ENCODE measurements at places on chromosomes 2 and 18.

- no peak for DNase-seq
Measured at GRCh38 chr2:148519013-148519412, 125.5 kb upstream of the EPC2 start.

DNA sequence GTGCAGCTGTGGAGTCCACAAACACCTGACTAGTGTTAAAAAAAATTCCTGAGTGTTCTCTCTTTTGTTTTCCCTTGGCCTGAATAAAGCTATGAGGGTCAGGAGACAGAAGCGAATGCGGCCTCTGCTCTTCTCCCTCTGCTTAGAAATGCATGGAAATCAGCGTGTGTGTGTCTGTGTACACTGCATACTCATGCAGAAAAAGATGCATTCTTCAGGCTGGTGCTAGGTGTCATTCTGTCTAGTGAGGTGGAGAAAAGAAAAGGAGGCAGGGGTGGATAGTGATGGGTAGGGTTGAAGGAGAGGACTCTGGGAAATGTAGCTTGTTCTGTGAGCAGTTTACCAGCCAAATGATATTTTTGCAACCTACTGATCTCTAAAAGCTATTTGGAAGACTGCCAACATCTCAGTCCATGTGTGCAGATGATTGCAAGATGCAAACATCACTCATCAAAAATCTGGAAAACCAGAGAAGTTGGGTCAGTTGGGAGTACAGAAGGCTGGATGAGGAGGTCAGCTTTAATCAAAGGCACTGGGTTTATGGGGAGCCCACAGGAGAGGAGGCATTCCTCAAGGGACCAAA is 177.7 kb downstream of the INSIG2 start:
- no peak for DNase-seq

- no peak for DNase-seq
Measured at GRCh38 chr2:239957681-239958472, 67.3 kb downstream of the NDUFA10 start.

GRCh38 chr2:75342504-75343175 is 143.3 kb upstream of the TACR1 start:
- no peak for DNase-seq

- no peak for DNase-seq
Measured at GRCh38 chr18:60873708-60874107, 459.5 kb upstream of the CDH20 start.

DNA sequence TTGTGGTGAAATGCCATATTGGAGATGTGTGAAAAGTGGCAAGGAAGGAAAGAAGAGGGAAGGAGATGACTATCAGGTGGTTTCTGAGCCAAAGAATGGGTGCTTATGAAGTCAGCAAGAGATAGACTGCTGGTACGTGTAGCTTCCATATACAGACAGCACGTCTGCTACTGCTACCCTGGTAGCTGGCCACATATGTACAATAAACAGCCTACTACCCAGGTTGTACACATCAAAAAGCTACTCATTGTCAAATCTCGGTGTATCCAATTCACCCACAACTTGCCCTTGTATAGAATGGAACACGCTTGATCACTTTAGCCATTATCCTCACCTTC is 761.8 kb downstream of the LRRTM4 start:
- DNase-seq: no peak

DNA sequence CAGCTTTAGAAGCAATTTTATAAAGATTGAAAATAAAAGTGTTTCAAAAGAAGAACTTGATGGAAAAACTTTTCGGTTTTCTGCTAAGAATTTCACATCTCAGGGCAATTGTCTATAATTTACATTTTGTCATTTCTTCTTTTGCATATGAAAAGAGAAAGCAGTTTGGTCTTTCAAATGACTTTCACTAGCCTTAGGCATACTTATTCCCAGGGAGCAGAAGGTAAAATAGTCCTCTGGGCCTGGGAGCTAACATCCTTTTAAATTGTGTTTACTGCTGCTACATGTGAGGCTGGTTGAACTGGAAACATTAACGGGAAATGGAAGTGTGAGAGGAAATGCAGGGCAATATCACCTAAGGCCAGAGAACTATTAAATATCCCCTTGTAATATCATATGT is 37.1 kb downstream of the MYO3B start:
- DNase-seq: no peak
